ENCODE measurements at places on chromosomes 13 and 19. TPM values are rescaled to one million over a fixed set of nuclear protein-coding genes. Genes with fewer than 3 reads are reported as not detected.

PABPC3 gene
- total RNA-seq = 0.45 TPM

TMEM86B gene
- total RNA-seq = 2.7 TPM

NLRP12 gene
- total RNA-seq = not detected

PROZ gene
- not detected for total RNA-seq

SERP2 gene
- total RNA-seq = 2.4 TPM

MATK gene
- total RNA-seq = not detected

ZFR2 gene
- 2.0 TPM for total RNA-seq

GPC6 gene
- total RNA-seq = 81.8 TPM

ZNF628 gene
- 9.9 TPM for total RNA-seq

ACP7 gene
- total RNA-seq = not detected

CCL25 gene
- not detected for total RNA-seq

GRCh38 chr19:18975011-18975410, 34.0 kb upstream of the HOMER3 start:
- DNase-seq = no peak

DNA sequence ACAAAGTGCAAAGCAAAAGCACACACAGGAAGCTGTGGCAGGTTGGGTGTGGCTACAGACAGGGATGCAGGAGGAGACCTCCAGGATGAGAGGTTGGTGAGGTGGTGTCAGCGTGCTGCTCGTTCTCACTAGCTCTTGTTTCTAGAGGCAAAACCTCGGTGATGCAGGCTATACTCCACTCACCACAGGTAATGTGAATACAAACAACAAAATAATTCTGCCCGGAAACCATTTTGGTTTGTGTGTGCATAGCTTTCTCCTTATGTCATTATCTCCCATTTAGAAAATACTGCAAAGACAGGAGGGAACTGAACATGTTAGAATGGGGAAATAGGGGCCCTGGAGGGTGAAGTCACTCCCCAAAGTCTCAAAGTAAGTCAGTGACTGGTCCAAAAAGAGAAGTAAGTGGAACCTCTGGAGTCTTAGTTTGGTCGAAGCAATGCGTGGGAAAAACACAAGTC, 9.4 kb downstream of the LCP1 start:
- DNase-seq = no peak

GRCh38 chr19:51093101-51093500, 10.4 kb upstream of the KLK14 start:
- no peak for DNase-seq

GRCh38 chr13:99258210-99258860, at the start of gene GPR18:
GPR18 (minus strand) TSS chr13:99258379; CDS start chr13:99255872, 2,507 bp downstream.
- no peak for DNase-seq

- DNase-seq = no peak
Observed at GRCh38 chr13:70388935-70389334, 280.7 kb upstream of the KLHL1 start.

DNA sequence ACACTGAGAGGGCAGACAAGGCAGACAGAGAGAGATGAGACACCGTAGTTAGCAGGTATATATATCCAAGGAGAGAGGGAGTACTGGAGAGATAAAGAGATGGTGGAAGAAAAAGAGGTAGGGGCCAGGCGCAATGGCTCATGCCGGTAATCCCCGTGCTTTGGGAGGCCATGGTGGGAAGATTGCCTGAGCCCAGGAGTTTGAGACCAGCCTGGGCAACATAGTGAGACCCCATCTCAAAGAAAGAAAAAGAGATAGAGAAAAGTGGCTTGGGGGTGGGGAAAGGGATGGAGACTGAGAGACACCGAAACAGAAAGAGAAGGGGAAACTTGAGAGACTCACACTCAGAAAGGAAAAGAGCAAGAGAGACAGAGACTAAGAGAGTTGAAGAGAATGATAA, 2.5 kb downstream of the RAB4B start:
- DNase-seq = no peak

- DNase-seq = no peak
Observed at GRCh38 chr13:91216928-91217700, 130.4 kb upstream of the MIR17HG start.

- no peak for DNase-seq
Observed at GRCh38 chr13:49543656-49544055, 41.7 kb downstream of the RCBTB1 start.

DNA sequence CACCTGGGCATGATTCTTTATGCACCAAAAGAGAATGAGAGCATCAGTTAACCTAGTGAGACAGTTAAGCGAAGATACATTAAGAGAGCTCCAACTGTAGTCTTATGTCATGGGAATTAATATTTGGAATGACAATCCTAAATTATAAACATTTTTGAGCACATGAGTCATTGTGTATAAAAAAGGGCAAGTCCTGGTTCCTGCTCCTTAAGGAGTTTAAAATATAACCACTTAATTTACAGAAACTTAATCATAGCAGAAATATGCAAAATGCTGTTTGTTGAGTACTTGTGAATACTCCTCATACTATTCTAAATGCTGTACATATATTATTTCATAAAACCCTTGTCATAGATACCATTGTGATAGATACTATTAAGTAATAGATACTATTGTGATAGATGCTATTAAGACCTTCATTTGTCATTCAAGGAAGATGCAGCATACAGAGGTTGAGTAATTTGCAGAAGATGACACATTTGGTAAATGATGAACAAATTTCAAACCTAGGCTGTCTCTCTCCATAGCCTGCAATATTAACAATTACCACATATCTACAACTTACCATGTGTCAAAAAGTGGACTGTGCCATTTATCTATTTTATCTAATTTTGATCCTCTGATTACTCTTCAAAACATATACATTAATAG, 301.0 kb downstream of the TBC1D4 start:
- peak; percentile 72 for DNase-seq

DNA sequence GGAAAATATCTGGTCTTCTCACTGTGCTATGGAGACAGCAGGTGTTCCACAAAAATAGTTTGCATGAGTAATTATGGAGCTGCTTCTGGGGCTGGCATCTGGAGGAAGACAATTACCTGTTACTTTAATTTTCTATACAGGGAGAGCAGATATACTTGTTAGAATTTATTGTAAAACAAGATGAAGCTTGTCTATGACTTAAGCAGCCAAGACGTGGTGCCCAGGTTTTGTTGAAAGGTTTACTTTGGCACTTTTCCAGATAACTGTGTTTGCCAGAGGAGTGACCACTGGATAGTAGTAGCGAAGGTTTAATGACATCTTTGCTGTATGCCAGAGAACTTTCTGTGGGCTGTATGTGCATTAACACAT, 134.5 kb upstream of the KL start:
- no peak for DNase-seq

GRCh38 chr13:110431425-110432294, 124.6 kb downstream of the COL4A2 start:
- DNase-seq = no peak

DNA sequence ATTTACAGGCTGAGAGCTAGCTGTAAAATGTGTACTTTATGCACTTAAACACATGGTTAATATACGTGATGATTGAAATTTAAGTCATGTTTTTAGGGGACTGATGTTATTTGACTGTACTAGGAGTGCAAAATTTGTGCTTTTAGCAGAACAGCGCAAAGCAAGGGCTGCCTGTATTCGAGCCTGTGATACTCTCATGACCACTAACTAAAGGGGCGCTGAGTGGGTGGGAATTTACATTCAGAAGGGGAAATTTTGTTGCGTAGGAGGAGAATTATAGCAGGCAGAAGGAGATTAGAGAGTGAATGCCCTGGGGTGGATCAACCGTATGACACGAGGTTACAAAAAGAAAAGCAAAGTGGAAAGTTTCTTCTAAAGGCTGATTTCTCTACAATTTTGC, 271.8 kb upstream of the HTR2A start:
- no peak for DNase-seq

- no peak for DNase-seq
Observed at GRCh38 chr19:14410091-14411051, 8.8 kb downstream of the DDX39A start.

- peak; percentile 29 for DNase-seq
Observed at GRCh38 chr13:97809576-97809975, 143.9 kb upstream of the IPO5 start.

GRCh38 chr13:113412440-113412839, 40.8 kb downstream of the ADPRHL1 start:
- no peak for DNase-seq

GRCh38 chr13:98768522-98768921, 16.1 kb upstream of the SLC15A1 start:
- no peak for DNase-seq

- DNase-seq = no peak
Observed at GRCh38 chr13:48625413-48626076, 28.2 kb upstream of the CYSLTR2 start.

- no peak for DNase-seq
Observed at GRCh38 chr13:53499576-53500133, 471.0 kb downstream of the OLFM4 start.

DNA sequence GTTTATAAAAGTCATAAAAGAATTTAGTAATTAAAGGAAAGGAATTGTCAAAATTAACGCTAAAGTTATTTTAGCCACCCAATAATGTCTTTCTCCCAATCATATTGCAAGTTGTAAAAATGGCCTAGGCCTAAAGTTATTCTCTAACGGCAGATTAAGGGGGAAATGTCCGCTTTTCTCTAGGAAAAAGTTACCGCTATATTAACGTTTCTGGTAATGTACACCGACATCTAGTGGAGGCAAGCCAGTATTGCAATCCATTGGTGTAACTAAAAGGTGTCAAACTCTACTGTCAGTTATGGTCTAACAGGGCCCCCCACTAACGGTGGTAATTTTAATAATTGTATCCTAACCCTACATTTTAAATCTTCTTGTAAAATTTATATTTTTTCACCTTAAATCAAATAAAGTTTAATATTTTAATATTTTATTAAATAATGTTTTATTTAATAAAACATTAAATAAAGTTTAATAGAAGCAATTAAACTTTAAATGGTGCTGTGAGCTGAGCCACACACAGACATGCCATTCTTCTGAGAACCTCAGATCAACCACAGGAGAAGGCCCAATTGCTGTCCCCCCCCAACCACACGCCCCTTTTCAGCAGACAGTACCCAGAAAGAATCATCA, 35.9 kb upstream of the ZSCAN5A start:
- DNase-seq = peak; percentile 11

DNA sequence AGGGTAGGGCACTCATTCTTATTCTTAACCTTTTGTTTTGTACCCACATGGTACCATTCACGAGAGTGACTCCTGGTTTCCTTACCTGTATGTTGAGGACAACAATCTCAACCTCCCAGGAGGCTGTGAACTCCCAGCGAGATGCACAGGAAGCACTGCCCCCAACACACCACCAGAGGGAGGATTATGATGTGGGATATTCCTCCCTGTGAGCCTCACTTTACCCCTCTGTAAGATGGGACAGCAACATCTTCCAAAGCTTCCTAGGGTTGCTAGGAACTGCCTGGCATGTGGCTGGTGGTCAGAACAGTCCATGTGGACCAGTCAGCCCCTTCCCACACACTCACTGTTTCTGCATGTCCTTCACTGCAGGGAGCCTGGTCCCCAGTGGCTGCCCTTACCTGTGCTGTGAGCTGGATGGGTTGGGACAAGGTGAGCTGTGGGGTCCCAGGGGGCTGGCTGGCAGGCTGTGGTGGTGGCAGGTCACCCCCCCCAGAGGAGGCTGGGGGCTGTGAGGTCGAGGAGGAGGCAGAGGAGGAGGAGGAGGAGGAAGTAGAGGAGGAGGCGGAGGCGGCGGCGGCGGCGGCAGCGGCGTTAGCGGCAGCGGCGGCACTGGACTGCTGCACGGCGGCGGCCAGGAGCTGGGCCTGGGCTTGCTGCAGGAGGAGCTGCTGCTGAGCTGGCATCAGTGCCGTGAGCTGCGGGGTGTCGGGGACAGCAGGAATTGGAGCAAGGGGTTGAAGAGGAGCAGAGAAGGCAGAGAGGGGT, 15.8 kb downstream of the POU2F2 start:
- DNase-seq = no peak

GRCh38 chr13:46489586-46490023, 63.4 kb upstream of the LRCH1 start:
- DNase-seq = peak; percentile 82

DNA sequence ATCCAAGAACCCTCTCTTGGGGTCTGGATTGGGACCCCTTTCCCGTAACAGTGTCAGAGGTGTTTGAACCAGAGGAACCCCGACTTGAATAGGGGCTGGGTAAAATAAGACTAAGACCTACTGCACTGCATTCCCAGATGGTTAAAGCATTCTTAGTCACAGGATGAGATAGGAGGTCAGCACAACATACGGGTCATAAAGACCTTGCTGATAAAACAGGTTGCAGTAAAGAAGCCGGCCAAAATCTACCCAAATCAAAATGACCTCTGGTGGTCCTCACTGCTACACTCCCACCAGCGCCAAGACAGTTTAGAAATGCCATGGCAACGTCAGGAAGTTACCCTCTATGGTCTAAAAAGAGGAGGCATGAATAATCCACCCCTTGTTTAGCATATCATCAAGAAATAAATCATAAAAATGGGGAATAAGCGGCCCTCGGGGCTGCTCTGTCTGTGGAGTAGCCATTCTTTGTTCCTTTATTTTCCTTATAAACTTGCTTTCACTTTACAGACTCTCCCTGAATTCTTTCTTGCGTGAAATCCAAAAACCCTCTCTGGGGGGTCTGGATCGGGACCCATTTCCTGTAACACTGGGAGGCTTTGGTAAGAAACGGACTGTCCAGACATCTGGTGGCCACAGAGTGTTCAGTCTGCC, 4.4 kb upstream of the SIN3B start:
- DNase-seq = peak; percentile 39

DNA sequence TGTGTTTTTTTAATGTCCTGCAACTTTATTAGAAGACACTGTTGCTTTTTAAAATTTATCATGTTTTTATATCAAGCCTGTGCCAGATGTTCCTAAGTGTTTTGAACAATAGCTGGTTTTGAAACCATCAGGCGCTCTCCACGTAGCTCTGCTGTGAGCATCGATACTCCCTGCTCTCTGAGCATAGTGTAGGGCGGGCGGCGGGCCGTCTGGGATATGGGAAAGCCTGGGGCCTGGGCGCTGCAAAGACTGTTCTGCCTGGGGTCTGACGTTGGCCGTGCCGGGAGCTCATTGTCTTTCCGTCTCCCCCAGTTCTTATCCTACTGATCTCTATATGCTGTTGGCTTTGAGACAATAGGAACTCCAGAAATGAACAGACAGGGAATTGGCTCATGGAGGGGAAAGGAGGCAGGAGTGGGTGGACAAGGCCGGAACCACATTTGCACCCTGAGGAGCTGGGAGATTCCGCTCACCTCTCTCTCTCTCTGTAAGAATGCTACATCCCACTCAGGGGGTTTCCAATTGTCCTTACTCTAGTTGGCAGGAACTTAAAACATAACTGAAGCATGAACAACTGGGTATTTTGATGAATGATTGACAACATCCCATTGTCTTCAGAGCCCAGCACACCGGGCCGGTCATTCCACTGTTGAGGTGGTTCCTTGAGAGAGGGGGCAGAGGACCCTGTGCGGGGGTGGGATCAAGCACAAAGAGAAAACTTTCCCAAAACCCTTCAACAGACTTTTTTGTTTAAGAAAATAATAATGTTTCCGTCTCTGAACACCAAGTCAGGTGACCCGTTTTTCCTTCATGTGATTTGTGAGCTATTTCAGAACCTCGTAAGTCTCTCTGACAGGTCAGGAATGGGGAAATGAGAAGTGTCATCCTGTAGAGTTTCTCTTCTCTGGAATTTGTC, 64.7 kb downstream of the COL4A2 start:
- DNase-seq = peak; percentile 59

All from astrocyte (in vitro differentiated cells and primary cell).